Effector memory CD8-positive, alpha-beta T cell (primary cell): ENCODE measurements at places on chromosomes 16 and 17.

DNA sequence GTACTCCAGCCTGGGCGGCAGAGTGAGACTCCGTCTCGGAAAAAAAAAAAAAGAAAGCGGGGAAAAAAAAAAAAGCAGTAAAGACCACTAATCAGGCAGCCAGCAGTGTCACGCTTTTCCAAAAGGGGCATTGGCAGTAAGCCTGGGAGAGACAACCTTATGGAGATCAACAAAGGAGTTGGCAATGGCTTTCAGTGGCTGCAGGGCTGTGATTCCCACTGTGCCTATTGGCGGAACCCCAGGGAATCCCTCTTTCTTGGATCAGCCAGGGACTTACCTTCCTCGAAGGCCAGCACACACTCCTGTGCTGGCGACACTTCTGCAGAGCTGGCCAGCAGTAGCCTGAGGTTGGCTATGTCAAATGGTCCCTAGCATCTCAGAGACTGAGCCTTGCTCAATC, 43.2 kb upstream of the ZFHX3 start:
- H3K27ac ChIP-seq: no peak overlapping the region
- H3K27me3 ChIP-seq: no peaks in the 10 kb centered on the region
- no peaks in the 10 kb centered on the region for H3K4me1 ChIP-seq
- no peak for DNase-seq

- H3K36me3 ChIP-seq: peaks cover 43% of the 10 kb centered on the region
- no peak for DNase-seq
- peaks cover 4% of the 10 kb centered on the region for H3K4me1 ChIP-seq
- no peak overlapping the region for H3K4me3 ChIP-seq
- H3K27me3 ChIP-seq: no peaks in the 10 kb centered on the region
These were observed 6.8 kb downstream of the ACD start for GRCh38 chr16:67653128-67653788.

DNA sequence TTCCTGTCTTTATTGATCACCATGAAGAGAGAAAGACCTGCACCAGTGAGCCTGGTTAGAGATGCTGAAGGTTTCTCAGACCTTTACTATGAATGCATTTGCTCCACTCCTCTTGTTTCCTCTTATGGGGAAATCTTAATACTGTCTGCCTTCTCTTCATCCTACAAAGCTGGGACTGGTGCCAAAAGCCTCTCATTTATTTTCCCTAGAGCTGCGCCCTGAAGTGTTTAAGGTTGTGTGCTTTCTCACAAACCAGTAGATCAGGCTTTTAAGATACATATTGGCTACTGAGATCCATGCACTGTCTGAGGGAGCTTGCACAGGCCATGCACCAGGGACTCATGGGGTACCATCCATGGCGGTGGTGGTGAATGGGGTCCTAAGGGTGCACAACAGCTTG, 286.1 kb upstream of the PMFBP1 start:
- no peaks in the 10 kb centered on the region for H3K4me1 ChIP-seq
- H3K27ac ChIP-seq: no peak overlapping the region
- H3K36me3 ChIP-seq: no peaks in the 10 kb centered on the region
- no peak overlapping the region for H3K4me3 ChIP-seq

DNA sequence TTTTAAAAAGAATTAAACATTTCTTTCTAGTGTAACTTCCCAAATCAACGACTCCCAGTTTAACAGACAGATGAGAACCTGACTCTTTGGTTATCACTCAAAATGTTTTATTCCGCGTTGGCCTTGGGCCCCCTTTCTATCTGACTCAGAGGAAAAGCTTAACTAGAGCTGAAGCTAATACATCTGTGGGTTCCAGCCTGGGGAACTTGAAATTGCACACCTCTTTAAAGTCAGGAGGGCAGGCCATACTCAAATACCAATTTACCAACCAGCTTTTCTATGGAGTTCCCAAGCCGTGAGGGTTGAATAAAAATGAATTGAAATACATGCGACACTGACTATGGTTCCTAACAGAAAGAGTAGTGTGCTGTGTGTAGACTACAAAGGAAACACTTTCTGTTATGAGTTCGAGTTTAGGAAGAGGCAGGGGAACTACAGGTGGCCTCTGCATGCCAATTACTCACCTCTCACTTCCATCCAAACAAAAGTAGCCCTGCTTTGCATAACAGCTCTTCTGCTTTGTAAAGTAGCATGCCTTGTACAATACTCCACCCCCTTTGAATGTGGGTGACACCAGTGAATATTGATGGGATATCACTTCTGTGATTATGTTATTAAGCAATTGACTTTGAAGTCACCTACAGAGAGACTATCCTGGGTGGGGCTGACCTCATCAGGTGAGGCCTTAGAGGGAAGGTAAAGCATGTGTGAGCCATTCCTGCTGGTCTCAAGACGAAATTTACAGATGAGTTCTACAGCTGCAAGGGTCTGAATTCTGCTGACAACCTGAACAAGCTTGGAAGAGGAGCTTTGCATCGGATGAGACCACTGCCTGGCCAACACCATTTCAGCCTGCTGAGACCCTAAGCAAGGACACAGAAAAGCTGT, 92.1 kb downstream of the WDR59 start:
- no peak overlapping the region for H3K4me3 ChIP-seq
- H3K27me3 ChIP-seq: no peaks in the 10 kb centered on the region
- peak overlapping the region; percentile 60 for H3K27ac ChIP-seq
- no peaks in the 10 kb centered on the region for H3K4me1 ChIP-seq
- DNase-seq: no peak
- peaks cover 54% of the 10 kb centered on the region for H3K36me3 ChIP-seq

GRCh38 chr17:35766903-35767510, 6.3 kb downstream of the C17orf50 start:
- H3K27me3 ChIP-seq: peaks cover 24% of the 10 kb centered on the region
- no peak overlapping the region for H3K4me3 ChIP-seq
- peak; percentile 25 for DNase-seq
- peaks cover 2% of the 10 kb centered on the region for H3K4me1 ChIP-seq
- no peaks in the 10 kb centered on the region for H3K36me3 ChIP-seq
- no peak overlapping the region for H3K27ac ChIP-seq

- DNase-seq: no peak
- H3K4me3 ChIP-seq: no peak overlapping the region
- peaks cover 3% of the 10 kb centered on the region for H3K27me3 ChIP-seq
- no peaks in the 10 kb centered on the region for H3K4me1 ChIP-seq
- H3K27ac ChIP-seq: no peak overlapping the region
- no peaks in the 10 kb centered on the region for H3K36me3 ChIP-seq
These were observed 110.6 kb downstream of the GP2 start for GRCh38 chr16:20216591-20217217.

GRCh38 chr16:81693041-81693743, 85.9 kb upstream of the PLCG2 start:
- H3K27ac ChIP-seq: no peak overlapping the region
- no peak for DNase-seq
- H3K4me1 ChIP-seq: no peaks in the 10 kb centered on the region
- H3K27me3 ChIP-seq: no peaks in the 10 kb centered on the region

- H3K4me3 ChIP-seq: no peak overlapping the region
- no peak for DNase-seq
- no peak overlapping the region for H3K27ac ChIP-seq
- H3K4me1 ChIP-seq: no peaks in the 10 kb centered on the region
These were observed 809 bp downstream of the PIRT start for GRCh38 chr17:10836966-10837590.

DNA sequence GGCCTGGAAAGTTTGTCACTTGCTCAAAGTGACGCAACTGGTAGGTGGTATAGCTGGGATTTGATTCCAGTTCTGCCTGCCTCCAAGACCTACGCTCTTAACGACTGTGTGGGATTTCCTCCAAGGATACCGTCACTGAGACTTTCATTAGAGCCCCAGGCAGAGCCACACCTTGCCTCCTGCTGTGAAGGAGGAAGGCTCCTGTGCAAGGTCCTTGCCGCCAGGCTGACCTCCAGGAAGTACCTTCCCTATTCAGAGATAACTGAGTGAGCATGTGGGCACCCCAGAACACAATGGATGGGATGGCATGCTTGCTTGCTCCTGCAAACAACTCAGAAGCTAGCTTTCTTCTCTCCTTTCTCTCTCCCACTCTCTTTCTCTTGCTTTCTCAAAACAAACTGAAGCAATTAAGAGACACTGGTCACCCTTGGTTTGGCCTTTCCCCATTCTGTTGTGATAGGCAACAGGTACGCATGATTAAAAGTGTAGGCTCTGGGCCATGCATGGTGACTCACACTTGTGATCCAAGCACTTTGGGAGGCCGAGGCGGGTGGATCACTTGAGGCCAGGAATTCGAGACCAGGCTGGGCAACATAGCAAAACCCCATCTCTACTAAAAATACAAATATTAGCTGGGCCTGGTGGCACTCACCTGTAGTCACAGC, 30.7 kb downstream of the CACNG3 start:
- H3K27ac ChIP-seq: no peak overlapping the region
- H3K27me3 ChIP-seq: peaks cover 44% of the 10 kb centered on the region
- DNase-seq: no peak
- H3K4me1 ChIP-seq: no peaks in the 10 kb centered on the region
- no peaks in the 10 kb centered on the region for H3K36me3 ChIP-seq
- no peak overlapping the region for H3K4me3 ChIP-seq

DNA sequence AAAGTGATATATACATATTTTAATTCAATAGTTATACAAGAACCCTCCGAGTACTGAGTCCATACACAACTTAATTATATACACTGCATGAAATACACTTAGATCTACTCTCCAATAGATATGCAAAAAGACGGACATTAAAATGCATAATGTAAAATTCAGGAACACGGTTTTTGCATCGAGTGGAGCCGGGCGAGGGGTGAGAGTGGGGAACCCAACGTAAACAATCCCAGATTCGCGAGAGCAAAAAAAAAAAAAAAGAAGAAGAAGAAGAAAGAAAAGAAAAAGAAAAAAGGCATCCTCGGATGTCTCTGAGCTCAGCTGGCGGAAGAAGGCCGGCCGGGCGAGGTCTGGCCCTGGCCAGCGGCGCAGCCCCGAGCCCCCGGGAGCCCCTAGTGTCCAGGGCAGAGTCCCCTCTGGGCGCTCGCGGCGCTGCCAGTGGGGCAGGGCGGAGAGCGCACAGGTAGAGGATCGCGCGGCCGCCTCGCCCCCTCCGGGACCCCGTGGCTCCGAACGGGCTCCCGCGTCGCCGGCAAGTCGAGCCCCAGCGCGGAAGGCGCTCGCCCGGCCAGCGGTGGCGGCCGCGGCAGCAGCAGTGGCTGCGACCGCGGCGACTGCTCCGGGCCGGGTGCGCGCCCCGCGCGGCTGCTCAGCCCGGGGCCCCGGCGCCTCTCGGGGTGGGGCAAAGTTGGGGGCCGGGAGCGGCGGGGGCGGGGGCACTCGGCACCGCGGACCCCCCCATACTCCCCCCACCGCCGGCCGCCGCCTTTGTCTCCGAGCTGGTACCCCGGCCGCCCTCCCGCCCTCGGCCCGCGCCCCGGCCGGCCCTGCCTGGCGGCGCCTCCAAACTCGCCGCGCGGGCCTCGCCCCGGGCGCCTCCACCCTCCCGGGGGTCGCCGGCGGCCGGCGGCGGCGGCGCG, 9.6 kb upstream of the ZFHX3 start:
- peak overlapping the region; percentile 83 for H3K4me3 ChIP-seq
- H3K4me1 ChIP-seq: peaks cover 6% of the 10 kb centered on the region
- peaks cover 35% of the 10 kb centered on the region for H3K27me3 ChIP-seq
- DNase-seq: no peak
- H3K36me3 ChIP-seq: peaks cover 10% of the 10 kb centered on the region

DNA sequence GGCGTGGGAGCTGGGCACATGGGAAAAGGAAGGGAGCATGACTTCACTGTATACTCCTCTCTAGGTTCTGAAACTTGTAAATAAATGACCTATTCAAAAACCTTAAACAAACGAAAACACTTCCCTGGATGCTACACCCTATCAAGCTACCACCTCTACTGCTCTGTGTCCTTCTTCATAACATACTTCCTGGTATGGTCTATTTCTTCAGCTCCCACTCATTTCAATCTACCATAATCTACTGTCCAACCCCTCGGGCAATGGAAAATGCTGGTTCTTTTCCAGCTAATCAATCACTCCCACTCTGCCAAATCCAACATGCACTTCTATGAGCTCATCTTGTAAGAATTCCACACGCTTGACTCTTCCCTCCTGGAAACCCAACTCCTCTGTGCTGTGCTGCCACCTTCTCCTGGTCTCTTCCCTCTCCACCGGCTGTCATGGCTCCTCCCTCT, 42.4 kb downstream of the AMFR start:
- no peaks in the 10 kb centered on the region for H3K27me3 ChIP-seq
- peaks cover 60% of the 10 kb centered on the region for H3K36me3 ChIP-seq
- no peak overlapping the region for H3K4me3 ChIP-seq
- H3K27ac ChIP-seq: no peak overlapping the region
- no peak for DNase-seq

DNA sequence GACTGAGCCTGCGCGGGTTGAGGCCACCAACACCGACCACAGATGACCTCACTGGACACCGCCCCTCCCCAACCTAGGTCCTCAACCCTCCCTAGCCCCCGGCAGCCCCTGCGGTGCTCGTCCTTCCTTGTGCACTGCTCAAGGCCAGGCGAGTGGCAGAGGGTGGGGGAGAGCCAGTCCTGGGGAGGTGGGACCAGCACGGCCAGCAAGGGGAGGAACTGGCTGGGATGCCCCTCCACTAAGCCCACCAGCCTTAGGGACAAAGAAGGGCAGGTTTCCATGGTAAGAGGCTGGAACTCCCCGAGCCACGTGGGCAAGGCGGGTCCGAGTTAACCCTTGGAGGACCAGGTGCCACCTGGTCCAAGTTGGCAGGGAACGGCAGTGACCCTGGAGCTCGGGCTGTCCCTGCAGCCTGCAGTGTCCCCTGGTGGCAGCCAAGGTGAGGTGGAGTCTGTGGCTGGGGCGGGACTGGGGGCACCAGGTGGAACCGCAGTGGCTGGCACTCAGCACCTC, 9.2 kb downstream of the FSCN2 start:
- H3K27ac ChIP-seq: no peak overlapping the region
- H3K36me3 ChIP-seq: peaks cover 9% of the 10 kb centered on the region
- H3K4me3 ChIP-seq: no peak overlapping the region
- no peak for DNase-seq

GRCh38 chr17:50191359-50192143, 9.9 kb downstream of the COL1A1 start:
- H3K4me1 ChIP-seq: no peaks in the 10 kb centered on the region
- H3K4me3 ChIP-seq: no peak overlapping the region
- H3K27me3 ChIP-seq: peaks cover 22% of the 10 kb centered on the region
- H3K27ac ChIP-seq: no peak overlapping the region

DNA sequence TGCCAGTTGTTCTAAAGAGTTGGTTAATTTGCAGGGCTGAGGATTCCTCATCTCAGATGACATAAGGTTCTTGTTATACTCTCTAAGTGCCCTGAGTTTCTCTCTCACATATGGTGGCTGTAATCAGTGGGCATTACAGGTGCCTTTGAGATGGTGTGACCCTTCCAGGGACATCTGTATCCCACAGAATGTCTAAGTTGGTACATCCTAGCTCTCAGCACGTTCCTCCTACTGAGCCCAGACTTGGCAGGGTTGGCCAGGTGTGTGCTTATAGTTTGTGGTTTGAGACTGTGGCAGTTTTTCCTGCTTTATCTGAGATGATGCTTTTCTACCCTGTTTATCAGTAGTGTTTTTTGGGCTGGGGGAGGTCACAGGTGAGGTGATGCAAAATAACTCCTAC, 36.3 kb downstream of the SPECC1 start:
- H3K4me1 ChIP-seq: peaks cover 18% of the 10 kb centered on the region
- H3K27ac ChIP-seq: no peak overlapping the region
- peaks cover 3% of the 10 kb centered on the region for H3K36me3 ChIP-seq
- no peak overlapping the region for H3K4me3 ChIP-seq
